ENCODE measurements at places on chromosomes 3 and 15.

DNA sequence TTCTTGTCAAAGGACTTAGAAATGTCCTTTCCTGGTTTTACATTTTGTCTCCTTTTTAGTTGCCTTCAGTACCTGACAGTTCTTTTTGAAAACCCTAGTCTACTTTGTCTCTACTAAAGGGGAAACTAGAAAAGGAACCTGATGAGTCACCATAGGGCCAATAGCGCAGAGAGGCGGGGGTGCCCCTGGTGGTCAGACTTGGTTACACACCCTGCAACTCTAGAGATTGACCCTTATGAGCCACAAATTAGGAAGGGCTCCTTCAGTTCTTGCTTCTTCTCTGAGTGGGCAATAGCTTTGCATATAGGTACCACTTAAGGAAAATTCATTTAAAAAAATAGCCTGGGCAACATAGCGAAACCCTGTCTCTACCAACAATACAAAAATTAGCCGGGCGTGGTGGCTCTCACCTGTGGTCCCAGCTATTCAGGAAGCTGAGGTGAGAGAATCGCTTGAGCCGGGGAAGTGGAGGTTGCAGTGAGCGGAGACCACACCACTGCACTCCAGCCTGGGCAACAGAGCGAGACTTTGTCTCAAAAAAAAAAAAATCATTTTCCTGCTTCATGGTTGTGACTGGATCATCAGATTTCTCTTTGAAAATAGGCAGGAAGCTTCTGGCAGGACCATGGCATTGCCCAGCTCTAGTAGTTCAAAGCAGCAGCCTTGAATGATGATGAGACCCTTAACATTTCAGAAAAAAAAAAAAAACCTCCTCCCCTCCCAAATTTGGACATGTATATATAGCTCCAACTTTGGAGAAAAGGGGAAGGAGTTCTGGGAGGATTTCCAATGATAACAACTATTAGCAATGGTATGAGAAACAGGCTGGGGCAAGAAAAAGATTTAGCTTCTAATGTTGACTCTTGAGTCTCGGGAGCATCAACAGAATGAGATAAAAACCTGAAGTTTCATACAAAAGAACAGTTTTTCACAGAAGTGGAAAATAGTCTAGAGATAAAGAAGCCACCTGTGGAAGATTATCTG lies 45.2 kb upstream of the RASA2 start:
- DNase-seq: peak; percentile 48

DNA sequence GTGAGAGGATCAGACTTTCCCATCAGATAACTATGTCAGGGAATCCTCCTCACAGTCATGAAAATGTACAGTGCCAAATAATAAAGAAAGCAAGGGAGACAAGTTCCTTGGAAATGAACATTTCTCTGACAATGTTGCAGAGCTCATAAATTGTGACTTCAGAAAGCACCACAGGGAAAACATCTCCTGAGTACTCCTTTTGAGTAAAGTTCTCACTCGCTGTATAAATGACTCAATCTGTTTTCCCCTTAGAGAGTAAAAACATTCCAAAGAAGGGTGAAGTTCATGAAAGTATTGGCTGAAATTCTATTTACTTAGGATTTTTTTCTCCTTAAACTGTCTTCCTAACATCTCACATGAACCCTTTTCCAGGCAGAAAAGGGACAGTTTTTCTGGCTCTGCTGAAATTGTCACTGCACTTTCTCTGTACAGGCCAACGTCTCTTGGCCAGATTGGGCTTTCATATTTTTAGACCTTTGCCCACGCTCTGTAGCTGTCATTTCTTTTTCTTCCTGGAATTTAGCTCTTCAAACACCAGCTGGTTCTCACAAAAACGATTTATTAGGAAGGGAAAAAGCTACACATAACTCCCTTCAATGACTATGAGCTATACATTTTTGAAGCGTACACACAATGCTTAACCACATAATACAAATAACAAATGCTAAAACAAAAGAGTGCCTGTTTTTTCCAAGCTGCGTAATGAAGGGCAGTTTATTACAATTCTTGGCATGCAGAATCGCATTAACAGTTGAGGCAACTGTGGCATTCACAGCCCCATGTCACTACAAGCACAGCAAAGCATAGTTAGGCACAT lies 216.1 kb downstream of the ATP8B4 start:
- DNase-seq: no peak

GRCh38 chr3:182618085-182618732 lies 175.1 kb upstream of the ATP11B start:
- DNase-seq: no peak

DNA sequence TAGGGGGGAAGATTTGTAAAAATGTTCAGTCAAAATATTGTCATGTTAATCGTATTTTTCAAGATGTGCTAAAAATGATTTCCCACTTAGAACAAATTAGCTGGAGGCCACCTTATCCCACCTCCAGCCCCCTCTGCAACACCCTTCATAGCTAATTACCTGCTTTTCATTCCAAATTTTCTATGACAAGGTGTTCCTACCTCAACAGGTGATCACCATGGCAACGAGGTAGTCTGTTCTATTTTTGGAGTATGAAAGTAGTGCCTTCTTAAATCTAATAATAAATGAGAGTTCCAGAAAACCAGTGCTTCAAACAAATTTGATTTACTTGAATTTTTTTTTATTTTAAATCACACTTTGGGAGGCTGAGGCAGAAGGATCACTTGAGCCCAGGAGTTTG lies 149.8 kb downstream of the FNDC3B start:
- DNase-seq: no peak

DNA sequence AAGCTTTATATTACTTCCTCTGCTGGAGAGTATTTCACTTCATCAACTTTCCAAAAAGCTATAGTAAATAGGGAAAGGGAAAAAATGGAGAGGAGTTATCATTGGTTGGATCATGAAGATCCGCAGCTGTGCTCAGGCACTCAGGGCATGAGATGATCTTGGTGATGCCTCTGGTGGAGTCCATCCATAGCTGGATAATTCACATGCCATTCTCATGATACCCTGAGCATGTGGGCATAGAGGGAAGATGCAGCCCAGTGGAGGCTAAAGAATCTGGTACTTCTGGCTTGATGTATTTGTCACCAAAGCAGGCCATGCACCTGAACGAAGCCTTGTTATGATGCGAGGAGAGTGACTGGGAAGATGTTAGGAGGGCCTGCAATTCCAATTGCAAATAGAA lies 150.2 kb downstream of the CHST2 start:
- no peak for DNase-seq

- no peak for DNase-seq
These were observed 86.0 kb downstream of the DTWD1 start for GRCh38 chr15:49706805-49707204.

GRCh38 chr3:80366808-80367548 lies 599.2 kb upstream of the ROBO1 start:
- DNase-seq: no peak

DNA sequence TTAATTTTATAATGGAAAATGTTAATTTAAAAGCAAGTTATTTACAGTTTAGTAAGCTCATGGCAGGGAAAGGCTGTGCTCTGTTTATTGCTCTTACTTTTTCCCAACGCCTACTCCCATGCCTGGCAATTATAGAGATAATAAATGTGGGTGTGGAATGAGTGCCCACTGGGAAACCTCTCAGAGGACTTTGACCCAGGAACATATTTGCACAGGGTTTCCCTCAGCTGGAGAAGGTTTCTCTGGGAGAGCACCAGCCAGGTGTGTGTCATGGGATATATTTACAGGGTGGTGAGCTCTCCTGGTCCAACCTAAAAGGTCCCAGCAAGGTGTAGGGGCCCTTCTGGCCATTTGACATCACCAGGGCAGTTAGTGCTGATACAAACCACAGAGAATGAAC lies 27.9 kb downstream of the ZNF710 start:
- no peak for DNase-seq

DNA sequence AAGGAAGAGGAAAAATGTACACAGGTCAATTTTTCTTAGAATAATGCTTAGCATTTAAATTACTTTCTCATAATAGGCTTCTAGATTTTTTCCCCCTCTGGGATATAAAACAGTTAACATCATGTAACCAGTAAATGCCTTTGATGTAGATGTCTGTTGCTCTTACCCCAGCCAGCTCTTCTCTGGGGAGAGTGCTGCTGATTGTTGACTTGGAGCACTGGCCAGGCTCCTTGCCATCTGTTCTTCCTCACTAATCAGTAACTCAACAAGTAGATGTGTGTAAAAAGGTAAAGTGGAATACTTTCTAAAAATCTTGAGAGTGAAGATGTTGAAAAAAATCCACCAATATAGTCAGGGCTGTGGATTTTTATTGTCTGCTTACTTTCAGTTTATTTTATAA lies 42.2 kb downstream of the RIOX2 start:
- DNase-seq: no peak

DNA sequence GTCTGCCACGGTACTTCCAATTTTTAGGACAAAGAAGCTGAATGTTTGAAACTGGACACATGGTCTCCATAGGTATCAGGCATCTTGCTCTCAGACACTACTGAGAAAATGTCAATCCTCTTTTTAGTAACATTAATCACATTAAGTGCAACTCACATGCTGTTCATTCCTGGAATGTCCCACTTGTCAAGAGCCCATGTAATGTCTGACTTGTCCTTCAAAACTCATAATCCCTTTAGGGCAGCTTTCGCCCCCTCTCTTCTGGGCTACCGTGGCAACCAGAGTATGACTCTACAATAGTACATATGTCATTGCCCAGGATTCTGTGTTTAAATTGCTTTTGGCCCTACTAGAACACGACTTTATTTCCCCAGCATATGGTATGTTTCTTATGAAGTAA lies 12.3 kb downstream of the NUDT16 start:
- no peak for DNase-seq

DNA sequence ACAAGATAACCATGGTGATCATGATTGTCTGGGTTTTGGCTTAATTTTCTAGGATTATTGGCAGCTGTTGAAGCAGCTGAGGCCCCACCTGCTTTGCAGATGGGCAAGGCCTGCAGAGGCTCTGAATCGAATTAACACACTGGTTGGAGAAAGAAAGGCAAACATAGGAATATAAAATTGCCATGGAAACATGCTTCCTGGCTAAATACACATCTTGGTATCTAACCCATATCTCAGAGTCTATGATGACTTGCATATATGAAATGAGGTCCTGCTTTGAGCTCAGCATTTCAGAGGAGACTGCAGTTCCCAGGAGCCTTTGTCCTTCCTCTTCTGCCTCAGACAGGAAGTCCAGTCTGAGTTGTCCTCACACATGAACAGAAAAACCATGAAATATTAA lies 24.3 kb upstream of the SV2B start:
- no peak for DNase-seq

- no peak for DNase-seq
These were observed 5.7 kb downstream of the CD200 start for GRCh38 chr3:112338727-112339056.

- DNase-seq: no peak
These were observed 29.9 kb downstream of the SLC28A1 start for GRCh38 chr15:84914351-84914750.

DNA sequence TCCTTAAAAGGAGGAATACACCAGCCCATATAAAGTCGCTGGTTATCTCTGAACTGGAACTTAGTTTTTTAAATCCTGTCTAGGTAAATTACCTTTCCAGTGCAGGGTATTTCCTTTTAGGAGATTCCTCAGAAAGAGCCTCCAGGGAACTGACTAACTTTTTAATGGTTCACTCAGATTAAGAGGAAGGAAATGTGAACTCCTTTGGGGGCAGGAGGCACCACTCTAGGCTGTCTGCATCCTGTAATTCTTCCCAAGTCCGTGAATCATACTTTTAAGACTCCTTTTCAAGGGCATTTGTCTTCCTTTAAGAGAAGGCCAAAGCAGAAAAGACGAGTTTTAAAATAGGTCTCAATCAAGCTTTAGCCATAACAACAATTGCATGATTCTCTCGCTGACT lies 871.2 kb upstream of the NR2F2 start:
- DNase-seq: no peak

DNA sequence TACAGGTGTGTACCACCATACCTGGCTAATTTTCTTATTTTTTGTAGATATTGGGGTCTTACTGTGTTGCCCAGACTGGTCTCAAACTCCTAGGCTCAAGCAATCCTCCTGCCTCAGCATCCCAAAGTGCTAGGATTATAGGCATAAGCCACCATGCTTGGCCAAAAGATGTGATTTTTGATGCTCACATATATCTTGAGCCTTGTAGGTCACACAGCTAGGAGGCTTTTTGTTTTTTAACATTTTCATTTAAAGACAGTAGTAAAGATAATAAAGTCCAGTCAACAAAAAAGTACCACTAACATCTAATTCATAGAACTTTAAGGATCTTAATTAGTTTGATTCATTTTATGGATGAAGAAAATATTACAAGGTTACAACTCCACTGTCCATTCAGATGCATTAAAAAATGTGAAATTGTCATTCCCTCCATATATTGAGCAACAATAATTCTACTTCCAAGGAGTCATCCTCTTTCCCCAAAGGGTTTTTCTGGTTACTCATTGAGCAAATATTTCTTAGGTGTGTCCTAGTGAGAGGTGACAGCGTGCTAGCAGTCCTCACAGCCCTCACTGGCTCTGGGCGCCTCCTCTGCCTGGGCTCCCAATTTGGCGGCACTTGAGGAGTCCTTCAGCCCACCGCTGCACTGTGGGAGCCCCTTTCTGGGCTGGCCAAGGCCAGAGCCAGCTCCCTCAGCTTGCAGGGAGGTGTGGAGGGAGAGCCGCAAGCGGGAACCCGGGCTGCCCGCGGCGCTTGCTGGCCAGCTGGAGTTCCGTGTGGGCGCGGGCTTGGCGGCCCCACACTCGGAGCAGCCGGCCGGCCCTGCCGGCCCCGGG lies 8.3 kb upstream of the TASOR start:
- no peak for DNase-seq

DNA sequence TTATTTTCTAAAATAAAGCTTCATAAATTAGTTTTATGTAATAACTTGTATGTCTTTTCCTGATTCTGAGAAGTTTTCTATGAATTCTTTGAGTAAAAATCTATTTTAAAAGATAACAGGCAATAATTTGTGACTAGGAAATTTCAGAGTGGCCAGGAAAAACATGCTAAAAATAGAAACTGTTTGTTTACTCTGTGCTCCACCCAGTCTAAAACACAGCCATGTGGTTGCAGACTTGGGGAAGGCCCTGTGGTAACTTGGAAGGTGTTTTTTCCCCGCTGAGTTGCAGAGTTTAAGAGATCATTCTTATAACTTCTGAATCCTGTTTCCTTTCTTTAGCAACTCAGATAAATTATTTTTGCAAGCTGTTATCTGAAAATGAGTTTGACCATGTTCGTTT lies 21.9 kb downstream of the PLCL2 start:
- DNase-seq: no peak

- DNase-seq: no peak
These were observed 34.7 kb downstream of the EPHB1 start for GRCh38 chr3:134829721-134830120.
